ENCODE measurements at places on chromosomes 1 and 21.

GRCh38 chr1:74811436-74812179 is 78.7 kb downstream of the TYW3 start:
- DNase-seq, result no peak

DNA sequence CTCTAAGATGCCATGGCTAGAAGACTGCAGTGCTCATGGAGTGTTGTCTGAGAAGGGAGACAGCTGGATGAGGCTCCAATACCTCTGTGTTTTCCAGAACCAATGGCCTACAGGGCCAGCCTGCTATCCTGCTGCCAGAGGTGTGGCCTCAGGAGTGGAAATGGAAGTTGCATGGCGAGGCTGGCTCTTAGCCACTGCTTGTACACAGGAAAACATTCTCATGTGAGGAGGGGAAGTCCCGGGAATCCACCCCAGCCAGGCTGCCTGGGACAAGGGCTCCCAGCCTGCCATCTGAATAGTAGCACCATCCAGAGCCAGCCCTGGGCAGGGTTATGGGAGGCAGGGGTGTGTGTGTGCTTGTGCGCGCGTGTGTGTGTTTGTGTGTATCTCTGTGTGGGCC is 56.5 kb downstream of the SDC3 start:
- DNase-seq, result peak; percentile 51

GRCh38 chr1:83086346-83086745 is 912.6 kb downstream of the TTLL7 start:
- DNase-seq, result peak; percentile 39

DNA sequence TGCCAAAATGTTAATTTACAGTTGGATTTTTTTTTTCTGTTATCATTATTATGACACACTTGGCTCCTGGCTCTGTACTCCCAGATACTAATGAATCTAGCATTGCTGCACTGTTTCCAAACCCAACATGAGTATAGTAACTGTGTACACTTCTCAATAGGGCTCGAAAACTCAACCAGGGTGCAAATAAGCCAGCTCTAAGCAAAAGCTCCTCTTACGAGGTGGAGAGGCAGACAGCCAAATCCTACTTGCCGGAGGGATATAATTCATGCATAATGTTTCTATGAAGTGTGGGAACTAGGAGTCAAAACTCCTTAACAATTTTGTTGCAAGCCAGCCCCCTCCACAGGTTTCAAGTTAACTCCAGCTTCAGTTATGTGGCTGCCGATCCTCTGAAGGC is 510.4 kb upstream of the ZP4 start:
- no peak for DNase-seq

DNA sequence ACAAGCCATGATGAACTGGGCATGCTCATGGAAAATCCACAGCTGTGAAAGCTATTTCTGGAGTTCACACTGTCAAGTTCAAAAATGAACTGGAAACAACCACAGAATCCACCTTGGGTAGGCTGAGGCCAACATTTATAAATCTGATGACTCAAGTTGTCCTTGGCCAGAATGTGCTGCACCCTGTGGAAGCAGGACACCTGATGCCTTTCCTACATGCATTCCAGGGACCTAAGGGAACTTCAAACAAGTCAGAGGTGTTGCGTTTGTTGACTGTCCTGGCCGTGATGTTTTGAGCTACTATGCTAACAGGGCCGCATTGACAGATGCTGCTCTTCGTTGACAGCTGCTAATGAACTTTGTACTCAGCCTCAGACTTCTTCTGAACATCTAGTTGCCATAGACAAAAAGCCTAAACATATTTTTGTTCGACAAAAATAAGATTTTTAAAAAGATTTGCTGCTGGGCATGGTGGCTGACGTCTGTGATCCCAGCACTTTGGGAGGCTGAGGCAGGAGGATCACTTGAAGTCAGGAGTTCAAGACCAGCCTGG is 127.9 kb upstream of the SLC45A1 start:
- no peak for DNase-seq

GRCh38 chr1:243848858-243849420 is 1.1 kb downstream of the AKT3 start:
- peak; percentile 80 for DNase-seq

GRCh38 chr1:62273953-62274352 is 45.3 kb downstream of the KANK4 start:
- DNase-seq, result no peak

- DNase-seq, result no peak
Observed at GRCh38 chr1:83798965-83799364, 200.0 kb downstream of the TTLL7 start.

DNA sequence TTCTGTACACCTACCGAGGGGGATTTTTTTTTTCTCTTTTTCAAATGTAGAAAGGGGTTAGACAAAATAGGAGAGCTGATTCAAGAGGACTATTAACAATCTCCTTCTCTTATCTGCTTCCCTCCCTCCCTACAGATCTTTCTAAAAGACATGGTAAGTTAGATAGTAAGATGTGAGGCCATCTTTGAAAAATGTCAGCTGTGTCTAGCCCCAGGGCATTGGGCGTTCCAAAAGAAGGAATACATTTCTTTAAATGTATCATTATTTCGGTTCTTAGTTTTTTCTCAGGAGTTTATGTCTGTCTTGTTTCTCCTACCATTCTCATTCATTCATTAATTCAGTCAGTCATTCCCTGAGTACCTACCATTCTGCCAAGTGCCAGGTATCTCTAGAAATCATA is 27.2 kb downstream of the BCL9 start:
- DNase-seq, result no peak

DNA sequence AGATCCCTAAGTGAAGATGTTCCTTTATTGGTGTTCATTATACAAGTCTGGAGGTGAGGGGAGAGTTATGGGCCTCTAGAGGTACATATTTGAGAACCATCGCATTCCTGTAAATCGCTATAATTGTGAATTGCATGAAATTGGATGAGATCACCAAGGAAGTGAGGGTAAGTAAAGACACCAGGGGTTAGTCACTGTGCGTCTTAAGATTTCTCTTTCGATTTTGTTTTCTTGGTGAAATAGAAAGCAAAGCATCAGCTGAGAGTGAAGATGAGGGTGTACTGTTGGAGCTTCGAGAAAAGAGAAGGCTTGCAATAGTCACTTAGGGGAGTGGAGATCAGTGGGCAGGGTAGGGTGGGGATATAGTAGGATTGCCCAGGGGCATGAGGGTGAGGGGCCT is 82.1 kb downstream of the RAVER2 start:
- DNase-seq, result no peak

GRCh38 chr1:154221278-154222001 is 685 bp downstream of the UBAP2L start:
- peak; percentile 81 for DNase-seq

GRCh38 chr1:2447276-2448097 is 28.6 kb upstream of the PLCH2 start:
- no peak for DNase-seq
